Inflammatory macrophage treated with lipopolysaccharide for 1 hour (primary cell): ENCODE measurements at places on chromosomes 7 and 10.
A peak's percentile ranks its signal among the peaks of the same experiment; 100 is the strongest.

GRCh38 chr10:3395458-3395861, 222.9 kb upstream of the PITRM1 start:
- no peak for DNase-seq

- no peak for DNase-seq
Measured at GRCh38 chr10:69412232-69412790, 4.4 kb downstream of the TACR2 start.

- no peak for DNase-seq
Measured at GRCh38 chr10:128316121-128316726, 190.0 kb upstream of the MKI67 start.

DNA sequence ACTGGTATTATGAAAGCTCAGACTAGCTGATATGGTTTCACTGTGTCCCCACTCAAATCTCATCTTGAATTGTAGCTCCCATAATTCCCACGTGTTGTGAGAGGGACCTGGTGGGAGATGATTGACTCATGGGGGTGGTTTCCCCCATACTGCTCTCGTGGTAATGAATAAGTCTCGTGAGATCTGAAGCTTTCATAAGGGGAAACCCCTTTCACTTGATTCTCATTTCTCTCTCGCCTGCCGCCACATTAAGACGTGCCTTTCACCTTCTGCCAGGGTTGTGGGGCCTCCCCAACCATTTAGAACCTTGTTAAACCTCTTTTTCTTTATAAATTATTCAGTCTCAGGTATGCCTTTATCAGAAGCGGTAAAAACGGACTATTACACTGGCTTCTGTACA, 40.3 kb downstream of the COL13A1 start:
- DNase-seq: no peak

GRCh38 chr7:103988468-103989199, 824 bp downstream of the RELN start:
- no peak for DNase-seq

- no peak for DNase-seq
Measured at GRCh38 chr7:88347090-88347489, 40.4 kb upstream of the STEAP4 start.

DNA sequence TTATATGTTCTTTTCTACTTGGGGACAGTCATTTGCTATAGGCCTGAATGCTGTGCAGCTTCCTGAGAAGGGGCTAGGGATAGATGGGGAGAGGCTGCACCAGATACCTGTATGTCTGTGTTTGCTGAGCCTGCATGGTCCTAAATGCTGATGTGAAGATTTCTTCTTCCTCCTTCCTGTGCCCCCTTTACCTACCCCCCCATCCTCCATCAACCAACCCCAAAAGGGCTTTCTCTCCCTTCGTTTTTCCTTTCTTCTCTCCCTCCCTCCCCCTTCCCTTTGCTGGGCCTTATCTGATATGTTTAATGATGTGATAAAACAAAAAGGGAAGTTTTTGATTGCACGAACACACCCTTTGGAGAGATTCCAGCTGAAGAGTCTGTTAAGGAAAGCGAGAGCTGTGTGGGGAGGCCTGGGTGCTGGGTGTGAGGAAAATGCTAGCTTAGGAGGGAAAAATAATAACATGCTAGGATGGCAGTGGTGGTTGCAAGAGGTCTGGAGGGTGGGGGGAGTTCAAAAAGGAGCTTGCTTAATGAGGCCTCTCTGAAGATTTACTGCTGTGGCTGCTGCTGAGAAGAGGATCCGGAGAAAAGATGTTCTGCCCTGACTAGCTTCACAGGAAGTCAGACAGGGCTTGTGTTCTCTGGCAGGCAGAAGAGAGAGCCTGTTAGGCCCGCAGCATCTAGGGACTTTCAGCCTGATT, 101.8 kb downstream of the SAMD9 start:
- peak; percentile 7 for DNase-seq

- DNase-seq: no peak
Measured at GRCh38 chr10:79344502-79345195, 2.6 kb upstream of the PPIF start.

DNA sequence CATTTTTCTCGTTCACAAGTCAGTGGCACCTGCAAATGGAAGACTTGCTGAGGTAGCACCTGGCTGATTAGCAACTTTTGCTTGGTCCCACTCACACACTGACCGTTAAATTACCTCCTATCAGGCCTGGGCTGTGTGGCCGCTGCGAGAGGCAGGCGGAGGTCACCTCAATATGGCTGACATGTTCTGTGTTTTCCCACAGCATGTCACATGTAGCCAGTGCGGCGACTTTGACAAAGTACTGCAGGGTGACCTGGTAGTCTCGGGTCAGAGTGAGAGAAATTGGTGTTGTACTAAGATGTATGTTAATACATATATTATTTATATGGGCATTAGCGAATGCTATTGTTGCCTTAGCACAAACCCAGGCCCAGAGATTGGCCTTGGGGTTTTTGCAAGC, 307.5 kb downstream of the LRMDA start:
- DNase-seq: no peak

GRCh38 chr7:68457481-68457880, 1140.8 kb upstream of the AUTS2 start:
- DNase-seq: no peak

- DNase-seq: no peak
Measured at GRCh38 chr7:46294381-46294780, 373.3 kb upstream of the IGFBP3 start.

DNA sequence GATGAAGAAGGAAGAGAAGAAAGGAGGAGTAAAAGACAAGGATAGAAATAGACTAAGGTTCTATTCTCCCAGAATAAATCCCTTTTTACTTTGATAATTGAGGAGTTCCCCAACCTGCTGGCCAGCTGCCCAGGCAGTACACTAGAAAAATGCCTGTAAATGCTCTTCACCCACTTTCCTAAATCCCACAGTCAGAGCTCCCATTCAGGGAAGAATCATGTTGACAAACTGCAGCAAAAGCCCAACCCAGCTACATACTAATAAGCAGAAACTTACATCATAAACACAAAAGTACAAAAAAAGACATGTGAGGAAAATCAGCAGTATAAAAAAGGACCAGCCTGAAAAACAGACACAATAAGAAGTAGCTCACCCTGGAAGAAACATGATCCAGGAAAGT, 15.8 kb upstream of the KDM7A start:
- no peak for DNase-seq

DNA sequence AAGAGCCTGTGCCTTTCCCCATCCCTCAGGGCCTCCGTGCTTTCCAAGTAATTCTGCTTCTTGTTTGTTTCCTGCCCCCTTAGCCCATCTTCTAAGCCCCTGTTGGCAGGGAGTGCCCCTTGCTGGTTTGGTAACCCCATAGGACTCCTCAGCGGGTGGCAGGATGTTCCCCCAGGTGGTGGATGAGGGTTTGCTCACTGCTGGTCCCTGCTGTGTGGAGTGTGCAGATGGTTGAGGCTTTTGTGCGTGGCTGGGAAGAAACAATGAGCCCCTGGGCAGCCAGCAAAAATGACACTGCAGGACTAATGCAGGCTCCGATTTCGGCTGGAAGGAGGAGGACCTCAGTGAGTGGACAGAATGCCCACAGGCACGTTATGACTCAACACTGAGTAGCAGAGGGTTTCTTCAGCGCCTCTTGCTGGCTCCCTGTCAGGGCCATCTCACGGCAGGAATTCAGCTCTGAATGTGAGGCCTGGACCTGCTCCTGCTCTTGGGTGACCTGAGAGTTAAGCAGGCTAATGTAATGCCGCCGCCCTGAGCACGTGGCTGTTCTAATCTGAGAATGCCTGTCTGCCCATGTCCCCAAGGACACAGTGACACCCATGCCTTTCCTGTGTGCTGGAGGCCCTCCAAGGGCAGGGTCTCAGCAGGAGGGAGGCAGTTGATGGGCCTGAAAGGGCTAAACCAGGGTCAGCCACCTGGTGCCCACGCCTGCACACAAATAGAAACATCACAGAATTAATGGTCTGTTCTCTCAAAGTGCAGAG, 16.6 kb downstream of the BAG3 start:
- no peak for DNase-seq

DNA sequence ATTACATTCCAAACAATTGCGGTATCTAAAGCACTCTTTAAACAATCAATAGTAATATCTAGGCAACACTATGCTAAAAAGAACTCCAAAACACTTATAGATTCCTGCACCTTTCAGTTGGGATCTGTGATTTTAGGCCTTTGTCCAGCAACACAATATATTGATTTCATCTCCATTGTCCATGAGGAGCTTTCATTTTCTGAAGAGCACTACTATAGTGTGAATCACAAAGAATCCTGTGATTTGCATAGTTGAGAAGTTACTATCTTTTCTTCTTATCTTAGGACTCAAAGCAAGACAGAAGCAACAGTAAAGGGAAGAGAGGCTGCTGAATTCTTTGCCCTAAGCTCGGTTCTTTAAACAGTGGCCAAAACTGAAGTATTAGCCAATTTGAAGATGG, 846.8 kb downstream of the IPMK start:
- no peak for DNase-seq

DNA sequence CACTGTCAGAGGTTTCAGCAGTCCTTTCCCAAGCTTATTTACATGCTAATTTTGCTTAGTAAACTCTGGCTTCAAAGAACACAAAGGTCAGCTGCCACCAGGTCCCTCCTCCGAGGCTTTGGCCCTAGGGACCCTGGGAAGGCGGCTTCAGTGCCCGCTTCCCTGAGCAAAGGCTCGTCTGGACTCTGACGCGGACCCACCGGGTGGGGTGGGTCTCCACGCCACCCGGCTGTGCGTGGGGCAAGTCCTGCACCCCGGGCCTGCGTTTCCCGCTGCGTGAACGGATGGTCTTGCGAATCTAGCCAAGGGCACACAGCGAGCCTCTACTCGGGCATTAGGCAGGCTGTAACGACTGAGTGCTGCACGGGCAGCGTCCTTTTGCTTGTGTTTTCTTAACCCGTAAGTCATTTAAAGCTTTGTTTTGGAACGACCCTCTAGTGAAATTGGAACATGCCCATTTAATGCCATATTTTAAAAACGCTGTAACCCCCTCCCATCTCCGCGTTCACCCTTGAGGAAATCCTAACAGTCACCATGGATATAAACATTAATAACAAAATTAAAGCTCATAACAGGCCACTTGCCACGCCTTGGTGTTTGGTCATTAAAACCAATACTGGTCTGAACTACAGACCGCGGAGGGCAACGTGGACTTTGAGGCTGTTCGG, 828 bp downstream of the BNIP3 start:
- no peak for DNase-seq

- DNase-seq: no peak
Measured at GRCh38 chr7:141490474-141490873, 60.7 kb upstream of the AGK start.

GRCh38 chr10:132350391-132350790, 18.4 kb downstream of the LRRC27 start:
- no peak for DNase-seq

DNA sequence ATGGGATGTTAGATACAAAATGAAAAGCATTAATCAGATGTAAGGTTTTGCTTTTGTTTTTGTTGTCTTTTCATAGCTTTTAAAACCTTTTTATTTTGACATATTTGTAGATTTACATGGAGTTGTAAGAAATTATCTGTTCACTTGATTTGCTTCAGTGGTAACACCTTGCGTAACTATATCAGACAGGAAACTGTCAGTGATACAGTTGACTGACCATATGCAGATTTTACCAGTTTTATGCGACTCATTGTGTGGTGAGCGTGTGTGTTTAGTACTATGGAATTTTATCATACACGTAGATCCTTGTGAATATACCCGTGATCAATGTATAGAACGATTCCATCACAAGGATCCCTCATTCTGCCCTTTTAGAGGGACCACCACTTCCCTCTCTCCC, 701.4 kb downstream of the SUGCT start:
- no peak for DNase-seq

DNA sequence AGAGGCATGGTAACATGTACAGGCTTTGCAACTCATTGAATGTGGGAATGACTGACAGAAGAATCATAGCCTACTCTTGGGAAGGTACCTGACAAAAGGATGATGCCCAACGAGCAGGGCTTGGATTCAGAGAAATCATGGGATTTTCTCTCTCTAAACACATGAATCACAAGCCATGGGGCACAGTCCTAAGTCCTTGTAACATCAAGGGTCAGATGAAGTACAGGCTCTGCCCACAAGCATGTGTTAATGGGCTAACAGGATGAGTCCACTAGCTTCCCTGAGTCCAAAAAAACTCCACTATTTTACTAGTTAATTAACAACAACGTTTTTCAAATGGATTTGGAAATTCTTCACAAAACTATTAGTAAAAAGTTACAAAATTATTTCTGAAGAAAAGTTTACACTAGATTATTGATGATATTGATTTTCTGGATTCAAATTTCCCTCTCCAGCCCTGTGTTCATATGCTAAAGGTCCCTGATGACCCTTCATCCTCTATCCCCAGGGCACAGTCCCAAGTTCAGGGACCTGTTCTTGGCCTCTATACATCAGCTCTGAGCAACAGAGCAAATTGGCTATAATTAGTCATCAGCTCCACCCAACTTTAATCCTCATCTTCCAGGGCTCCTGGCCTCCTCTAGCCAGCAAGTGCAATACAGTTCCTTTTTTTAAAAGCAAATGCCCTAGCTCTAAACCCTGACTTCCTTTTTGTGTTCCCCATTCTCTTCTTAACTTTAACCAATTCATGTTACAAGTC, 99.8 kb downstream of the GSAP start:
- peak; percentile 58 for DNase-seq

- no peak for DNase-seq
Measured at GRCh38 chr7:39810710-39811109, 139.3 kb upstream of the CDK13 start.

- DNase-seq: no peak
Measured at GRCh38 chr7:138663725-138664710, 37.1 kb downstream of the SVOPL start.

DNA sequence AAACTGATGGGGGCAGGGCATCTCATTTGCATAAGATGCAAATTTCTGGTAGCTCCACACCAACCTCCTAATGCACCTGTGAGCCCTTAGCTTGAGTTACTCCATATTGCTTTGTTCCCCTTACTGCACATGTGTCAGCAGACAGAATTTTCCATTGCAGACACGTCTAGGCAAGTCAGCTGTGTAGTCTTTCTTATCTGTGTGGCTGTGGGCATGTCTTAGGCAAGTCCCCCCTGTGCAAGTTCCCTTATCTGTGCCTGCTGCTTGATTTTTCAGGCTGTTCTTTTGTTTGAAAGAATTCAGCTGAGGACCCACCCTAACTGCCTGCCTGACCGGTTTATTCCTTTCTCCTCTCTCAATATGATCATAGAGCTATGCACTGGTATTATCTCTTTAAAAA, 28.5 kb upstream of the TRIM24 start:
- DNase-seq: no peak

GRCh38 chr7:47654672-47655298, 72.9 kb upstream of the TNS3 start:
- DNase-seq: peak; percentile 73
